H7 (cell line): ENCODE measurements at places on chromosomes 2 and 18. TPM values are rescaled to one million over a fixed set of nuclear protein-coding genes. Genes with fewer than 3 reads are reported as not detected.

Gene CDK5R2
- total RNA-seq, result 0.17 TPM in 1 of 2 replicates, not detected in the other

DNA sequence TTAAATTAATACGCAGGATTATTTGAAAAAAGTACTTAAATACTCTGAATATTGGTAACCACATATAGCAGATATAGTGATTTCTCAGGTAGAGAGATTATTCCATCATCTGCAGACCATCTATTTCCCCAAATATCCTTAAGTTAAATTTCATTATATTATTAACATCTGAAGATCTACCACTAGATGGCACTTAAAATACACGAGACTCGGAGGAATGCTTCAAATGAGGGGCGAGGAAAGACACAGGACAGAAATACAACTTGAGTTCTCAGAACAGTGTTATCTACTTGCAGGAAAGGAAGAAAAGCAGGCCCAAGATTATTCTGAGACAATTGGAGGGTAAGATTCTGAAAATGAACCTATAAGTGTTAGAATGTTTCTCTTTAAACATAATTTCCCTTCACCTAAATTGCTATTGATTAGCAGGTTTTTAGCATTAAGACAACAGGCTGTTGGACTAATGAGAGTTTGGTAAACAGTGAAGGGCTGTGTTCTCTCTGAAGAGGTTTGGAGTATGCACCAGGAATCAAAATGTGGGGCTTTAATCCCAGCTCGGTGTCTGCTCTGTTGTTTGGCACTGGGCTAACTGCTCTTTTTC lies 76.9 kb upstream of the GCFC2 start:
- DNase-seq, result peak; percentile 21

DNA sequence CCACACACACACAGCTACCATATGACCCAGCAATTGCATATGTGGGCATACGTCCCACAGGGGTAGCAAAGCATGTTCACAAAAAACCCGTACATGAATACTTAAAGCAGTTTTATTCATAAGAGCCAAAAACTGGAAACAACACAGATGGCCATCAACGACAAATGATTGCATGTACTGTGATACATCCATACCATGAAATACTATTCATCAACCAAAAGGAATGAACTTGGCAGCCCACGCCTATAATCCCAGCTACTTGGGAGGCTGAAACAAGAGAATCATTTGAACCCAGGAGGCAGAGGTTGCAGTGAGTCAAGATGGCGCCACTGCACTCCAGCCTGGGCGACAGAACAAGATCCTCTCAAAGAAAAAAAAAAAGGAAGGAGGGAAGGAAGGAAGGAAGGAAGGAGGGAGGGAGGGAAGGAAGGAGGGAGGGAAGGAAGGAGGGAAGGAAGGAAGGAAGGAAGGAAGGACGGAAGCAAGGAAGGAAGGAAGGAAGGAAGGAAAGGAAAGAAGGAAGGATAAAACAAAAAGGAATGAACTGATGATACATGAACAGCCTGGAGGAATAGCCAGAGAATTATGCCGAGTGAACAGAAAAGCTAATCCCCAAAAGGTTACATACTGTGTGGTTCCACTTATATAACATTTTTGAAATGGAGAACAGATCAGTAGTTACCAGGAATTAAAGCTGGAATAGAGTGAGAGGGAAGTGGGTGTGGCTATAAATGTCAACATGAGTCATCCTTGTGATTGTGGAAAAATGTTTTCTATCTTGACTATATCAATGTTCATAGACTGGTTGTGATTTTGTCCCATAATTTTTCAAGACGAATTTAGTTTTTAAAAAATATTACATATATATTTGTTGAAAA lies 19.6 kb upstream of the YPEL5 start:
- no peak for DNase-seq

Gene TNS1
- total RNA-seq, result 3.1 and 3.8 TPM in 2 replicates

DNA sequence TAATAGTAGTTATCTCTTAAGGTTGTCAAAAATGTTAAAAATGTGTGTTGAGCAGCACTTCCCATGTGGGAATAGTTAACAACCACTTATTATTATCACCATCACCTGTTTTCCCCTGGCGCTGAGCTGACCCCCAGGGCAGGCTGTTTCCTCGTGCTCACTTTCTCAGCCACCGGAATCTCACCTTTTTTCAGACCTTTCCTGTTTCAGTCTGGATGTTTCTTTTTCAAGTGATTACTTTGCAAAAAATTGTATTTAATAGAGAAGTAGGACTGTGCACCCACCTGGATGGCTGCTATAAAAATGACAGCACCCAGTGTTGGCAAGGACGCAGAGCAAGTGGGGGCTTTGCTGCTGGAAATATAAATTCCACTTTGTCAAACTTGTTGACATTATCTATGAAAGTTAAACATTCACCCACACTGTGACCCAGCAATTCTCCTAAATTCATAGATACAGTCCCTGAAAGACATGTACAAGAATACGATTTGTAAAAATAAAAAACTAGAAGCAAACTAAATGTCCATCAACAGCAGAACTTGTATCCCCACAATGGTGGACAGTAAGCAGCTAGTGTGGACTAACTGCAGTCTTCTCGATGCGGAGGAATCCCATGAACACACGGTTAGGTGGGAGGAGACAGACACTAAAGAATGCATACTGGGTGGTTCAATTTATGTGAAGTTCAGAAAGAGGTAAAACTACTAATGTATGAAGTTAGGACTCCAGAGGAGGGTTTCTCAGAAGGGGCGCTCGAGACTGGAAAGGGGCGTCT lies 66.5 kb downstream of the SOWAHC start:
- DNase-seq, result no peak

GRCh38 chr2:216006164-216006663 lies 7.1 kb downstream of the MREG start:
- peak; percentile 49 for DNase-seq

Gene B3GNT7
- 52.9 and 70.4 TPM in 2 replicates for total RNA-seq

Gene ALPI
- total RNA-seq, result 0.10 TPM in 1 of 2 replicates, not detected in the other

- no peak for DNase-seq
Observed at GRCh38 chr18:6578686-6579085, 150.8 kb upstream of the ARHGAP28 start.

DNA sequence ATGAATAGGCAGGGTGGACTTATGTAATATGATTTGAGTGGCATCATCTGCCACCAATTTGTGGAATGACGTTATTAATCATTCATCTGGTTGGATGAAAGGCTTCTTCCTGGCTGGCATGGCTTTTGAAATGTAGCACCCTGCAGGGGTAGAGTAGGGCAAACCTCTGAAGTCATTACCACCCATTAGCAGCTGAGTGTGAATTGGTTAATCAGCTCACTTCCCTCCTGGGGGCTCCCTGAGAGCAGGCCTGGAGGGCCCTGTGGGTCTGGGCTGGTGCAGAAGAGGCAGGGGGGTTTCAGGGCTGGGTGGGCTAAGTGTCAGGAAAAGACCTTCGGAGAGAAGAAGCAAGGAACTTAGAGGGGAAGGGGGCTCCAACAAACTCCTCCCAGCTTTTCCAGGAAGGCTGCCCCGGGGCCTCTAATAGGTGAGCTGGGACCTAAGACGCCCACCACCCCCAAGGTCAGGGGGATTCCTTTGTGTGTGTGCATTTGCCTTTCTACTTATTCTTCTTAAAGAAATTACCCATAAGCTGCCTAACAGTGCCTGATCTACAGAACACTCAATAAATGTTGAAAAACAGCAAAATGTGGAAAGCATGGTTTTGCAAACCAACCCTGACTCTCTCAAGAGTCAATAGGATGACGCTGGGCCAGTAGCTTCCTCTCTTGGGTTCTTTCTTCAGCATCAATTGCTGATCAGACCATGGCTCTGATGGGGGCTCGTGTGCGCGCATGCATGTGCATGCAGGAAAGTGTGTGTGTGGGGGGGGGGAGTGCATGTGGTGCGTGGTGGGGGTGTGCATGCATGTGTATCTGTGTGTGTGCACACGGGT lies 49.7 kb upstream of the ZNF516 start:
- DNase-seq, result no peak

- peak; percentile 84 for DNase-seq
Observed at GRCh38 chr2:288758-289361, 969 bp upstream of the ALKAL2 start.

Gene ACTR1B
- 49.7 and 58.3 TPM in 2 replicates for total RNA-seq

Gene ATL2
- total RNA-seq, result 119 and 141 TPM in 2 replicates

- peak; percentile 39 for DNase-seq
Observed at GRCh38 chr2:121104721-121105141, 180.3 kb downstream of the TFCP2L1 start.

DNA sequence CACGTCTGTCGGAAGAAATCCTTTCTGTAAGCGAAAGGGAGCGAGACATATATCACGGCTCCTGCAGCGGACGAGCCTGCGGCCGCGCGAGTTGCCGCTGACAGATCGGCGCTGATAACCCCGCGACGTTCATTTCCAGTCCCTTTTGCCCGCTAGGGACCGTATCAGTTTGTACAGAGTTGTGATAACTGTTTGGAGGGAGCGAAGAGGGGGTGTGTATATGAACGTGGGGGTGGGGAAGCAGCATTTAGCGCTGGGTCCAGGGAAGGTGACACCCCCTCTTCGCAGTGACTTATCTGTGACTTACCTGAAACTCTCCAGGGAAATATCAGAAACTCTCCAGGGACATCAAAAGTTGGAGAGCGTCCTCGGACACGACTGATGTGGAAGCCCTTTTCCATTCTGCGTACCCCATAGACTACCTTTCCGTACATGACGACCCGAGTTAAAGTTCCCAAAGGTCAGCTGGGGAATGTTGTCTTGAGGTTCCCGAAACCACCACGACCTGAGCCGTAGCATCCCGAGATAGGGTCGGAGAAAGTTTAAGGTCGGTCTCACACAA lies 948 bp upstream of the GATA6 start:
- DNase-seq, result peak; percentile 60

DNA sequence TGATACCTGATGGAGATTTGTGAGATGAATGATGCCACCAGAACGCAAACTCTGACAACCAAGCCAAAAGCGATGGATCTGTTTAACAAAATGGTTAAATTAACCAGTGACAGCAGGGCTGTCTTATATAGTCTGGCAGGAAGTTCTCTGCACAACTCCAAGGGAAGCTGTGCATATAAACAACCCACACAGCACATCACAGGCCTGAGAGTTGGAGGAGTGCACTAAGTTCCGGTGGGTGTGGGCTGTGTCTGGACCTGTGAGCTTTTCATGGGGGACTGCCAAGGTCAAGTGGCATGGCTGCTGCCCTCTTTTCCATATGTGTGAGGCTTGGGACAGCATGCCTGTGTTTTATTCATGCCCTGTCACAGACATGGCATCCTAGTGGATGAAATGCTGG lies 414.6 kb upstream of the TRIB2 start:
- DNase-seq, result no peak

DNA sequence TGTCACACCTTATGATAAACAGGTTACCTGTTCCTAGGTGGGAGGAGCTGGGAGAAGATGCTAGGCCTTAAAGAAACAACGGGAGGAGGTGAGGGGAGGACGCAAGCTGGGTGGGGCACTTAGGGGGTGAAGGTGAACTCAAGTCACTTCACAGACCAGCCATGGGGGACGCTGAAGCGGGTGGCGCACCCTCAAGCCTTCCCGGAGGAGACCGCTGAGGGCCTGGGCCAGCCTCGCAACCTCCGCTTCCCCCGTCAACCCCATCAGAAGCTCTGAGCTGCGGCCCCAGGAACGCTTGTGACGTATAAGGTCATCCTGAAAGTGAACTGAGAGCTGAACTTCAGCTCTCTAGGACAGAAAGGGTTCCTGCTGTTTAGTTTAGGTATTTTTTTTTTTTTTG lies 133.5 kb downstream of the MBP start:
- no peak for DNase-seq

- DNase-seq, result no peak
Observed at GRCh38 chr2:167279810-167280209, 391.5 kb downstream of the XIRP2 start.

DNA sequence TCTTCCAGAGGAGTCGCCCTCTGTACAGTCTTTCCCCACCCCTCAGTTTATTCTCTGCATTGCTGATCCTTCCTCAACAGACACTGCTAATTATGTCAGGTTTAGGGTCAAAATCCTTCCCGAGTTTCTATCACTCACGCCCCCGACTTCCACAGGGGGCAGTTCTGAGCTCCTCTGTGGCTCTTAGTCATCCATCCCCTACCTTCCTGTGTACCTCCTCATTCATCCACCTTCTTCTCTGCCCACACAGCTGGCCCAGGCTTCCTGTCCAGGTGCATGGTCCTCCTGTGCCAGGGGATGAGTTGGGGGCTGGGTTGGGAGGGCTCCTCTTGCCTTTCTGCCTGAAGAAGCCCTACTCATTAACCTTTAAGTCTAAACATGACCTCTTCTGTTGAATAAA lies 202.9 kb downstream of the ARL4C start:
- peak; percentile 47 for DNase-seq

- no peak for DNase-seq
Observed at GRCh38 chr2:55138882-55139229, 88.6 kb upstream of the RTN4 start.

- no peak for DNase-seq
Observed at GRCh38 chr18:50776383-50776782, 43.4 kb downstream of the MRO start.

Gene RASGRP3
- total RNA-seq, result 0.03 TPM in 1 of 2 replicates, not detected in the other

DNA sequence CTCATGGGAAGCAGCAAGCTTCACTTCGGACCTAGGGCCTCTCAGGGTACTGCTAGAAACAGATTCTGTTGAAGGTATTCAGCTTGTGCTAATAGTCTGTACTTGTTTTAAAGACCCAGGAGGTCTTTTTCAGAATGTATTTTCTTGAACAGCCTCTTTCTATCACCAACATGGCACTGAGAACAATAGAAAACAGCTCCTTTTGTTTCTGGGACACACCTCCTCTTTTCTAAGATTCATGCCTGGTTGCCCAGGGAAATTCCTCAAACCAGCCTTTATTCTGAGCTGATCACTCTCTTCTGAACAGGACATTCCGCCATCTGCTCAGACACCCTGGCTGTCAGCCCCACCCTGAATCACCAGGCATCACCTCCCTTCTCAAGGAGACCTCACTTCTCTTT lies 389.6 kb downstream of the TGIF1 start:
- DNase-seq, result no peak

- DNase-seq, result no peak
Observed at GRCh38 chr2:57569396-57569795, 477.2 kb upstream of the VRK2 start.

Gene FBXO15
- total RNA-seq, result 0.55 and 1.5 TPM in 2 replicates

DNA sequence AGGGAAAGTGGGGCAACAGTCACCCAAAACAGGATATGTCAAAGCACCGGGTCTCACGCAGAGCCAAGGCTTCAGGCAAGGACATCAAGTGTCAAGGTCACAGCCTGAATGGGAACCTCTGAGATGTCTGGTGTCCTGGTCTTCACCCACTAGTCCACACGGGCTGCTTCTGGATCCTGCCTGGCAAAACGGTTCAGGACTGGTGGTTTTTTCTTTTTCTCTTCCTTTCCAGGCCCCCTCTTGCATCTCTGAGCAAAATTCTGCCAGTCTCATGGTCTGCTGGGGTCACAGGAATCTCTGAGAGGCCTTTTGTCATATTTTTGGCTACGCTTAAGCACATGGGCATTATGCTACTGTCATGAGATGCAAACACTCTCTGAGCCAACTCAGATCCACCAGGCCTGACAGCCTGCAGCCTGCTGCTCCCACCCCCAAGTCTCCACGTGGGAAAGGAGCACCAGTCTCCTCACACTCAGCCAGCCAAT lies 518.2 kb upstream of the ZEB2 start:
- no peak for DNase-seq

DNA sequence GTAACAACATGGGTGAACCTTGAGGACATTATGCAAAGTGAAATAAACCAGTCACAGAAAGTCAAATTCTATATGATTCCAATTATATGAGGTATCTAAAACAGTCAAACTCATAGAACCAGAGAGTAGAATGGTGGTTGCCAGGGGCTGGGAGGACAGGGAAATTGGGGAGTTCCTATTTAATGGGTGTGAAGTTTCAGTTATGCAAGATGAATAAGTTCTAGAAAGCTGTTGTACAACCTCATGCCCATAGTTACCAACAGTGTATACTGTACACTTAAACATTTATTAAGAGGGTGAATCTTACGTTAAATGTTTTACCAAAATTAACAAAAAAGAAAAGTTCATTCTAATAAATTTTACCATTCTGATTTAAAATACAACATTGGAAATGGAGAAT lies 92.7 kb upstream of the WDSUB1 start:
- no peak for DNase-seq
